ENCODE measurements at places on chromosomes 11 and 22.
A peak's percentile ranks its signal among the peaks of the same experiment; 100 is the strongest.

DNA sequence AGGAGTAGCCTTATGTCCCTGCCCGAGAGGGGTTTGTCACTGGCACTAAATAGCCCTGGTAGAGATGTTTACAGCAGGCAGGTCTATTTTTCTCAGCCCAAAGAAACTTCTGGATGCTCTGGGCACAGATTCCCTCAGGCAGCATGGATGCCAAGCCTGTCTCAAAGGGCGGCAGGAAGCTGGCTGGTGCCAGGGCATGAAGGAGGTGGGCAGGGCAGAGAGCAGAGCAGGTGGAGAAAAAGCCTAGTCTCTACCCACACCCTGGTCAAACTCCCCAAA is 4.1 kb upstream of the GAS2L1 start:
- no peak for DNase-seq

- no peak for DNase-seq
Observed at GRCh38 chr11:61403658-61404057, 11.3 kb downstream of the TMEM216 start.

DNA sequence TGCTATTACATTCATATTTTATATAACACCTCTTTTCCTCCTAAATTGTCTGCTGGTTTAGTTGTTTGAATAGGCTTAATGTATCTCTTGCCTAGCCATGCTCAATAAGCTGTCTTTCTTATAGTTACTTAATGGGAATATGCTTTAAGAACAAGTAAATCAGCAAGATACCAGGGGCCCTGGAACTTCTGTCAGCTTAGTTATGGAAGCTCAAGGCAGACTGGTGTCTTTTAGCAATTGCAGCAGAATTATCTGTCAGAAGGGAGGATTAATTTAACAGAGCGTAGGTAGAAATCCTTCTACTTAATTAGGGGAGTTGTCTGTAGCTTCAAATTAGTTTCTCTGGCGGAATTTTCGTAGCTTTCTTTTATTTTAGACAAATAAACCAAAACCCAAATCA is 94.9 kb downstream of the C11orf91 start:
- no peak for DNase-seq

- no peak for DNase-seq
Observed at GRCh38 chr22:39434721-39435120, 22.1 kb upstream of the MGAT3 start.

- DNase-seq = no peak
Observed at GRCh38 chr22:24550028-24550901, 4.7 kb downstream of the GUCD1 start.

GRCh38 chr22:48398181-48398905 is 1429.3 kb downstream of the BRD1 start:
- no peak for DNase-seq

GRCh38 chr11:69086152-69087132 is 37.7 kb downstream of the TPCN2 start:
- DNase-seq = no peak

GRCh38 chr11:119614222-119615002 is 114.6 kb downstream of the NECTIN1 start:
- no peak for DNase-seq

DNA sequence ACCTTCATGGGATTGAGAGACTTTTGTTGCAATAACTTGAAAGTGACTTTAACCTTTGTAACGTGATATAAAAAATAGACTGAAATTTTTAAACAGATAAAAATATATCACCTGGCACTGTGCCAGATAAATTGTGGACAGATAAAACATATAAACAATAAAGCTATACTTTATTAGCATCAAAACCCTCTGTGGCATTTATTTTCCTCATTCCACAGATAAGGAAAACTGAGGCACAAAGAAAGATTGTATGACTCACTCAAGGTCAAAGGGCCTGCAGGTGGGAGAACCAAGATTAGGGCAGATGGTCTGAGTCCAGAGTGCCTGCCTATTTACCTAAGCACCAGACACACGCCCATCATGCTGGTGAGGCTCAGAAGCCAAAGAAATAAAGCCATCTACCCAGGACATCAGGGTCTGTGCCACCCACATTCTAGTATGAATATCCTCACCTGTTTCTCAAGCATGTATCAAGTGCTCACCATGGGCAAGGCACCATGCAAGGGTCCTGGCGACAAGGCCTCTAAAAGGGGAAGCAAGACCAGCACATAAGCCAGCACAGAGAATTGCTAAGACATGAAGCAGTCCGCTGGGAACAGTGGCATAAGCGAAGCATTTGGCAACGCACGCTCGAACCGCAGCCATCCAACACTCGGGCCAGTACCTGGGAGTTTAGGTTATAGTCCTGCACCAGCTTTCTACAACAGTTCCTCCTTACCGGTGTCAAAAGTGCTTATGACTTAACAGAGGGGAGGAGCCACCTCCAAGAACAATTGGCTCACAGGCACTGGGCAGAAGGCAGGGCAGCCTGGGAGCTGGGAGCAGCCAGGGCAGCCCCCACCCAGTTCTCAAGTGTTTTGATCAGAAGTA is 17.6 kb downstream of the MYH9 start:
- DNase-seq = peak; percentile 63

DNA sequence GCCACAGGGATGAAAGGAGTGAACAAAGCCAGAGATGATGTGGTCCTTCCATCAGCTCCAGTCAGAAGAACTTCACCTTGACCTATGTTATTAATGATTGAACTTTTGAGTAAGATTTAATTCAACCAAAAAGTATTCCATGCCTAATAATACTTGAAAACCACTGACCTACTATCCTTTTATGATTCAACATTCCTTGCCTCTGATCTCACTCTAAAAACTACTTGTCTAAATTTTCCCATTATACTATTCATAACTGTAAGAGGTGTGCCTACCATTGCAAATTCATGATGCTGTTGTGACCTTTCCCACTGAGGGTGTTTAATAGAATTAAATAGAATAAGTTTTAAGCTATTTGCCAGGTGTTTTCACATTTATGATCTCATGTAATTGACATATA is 164.7 kb upstream of the GUCY1A2 start:
- no peak for DNase-seq

DNA sequence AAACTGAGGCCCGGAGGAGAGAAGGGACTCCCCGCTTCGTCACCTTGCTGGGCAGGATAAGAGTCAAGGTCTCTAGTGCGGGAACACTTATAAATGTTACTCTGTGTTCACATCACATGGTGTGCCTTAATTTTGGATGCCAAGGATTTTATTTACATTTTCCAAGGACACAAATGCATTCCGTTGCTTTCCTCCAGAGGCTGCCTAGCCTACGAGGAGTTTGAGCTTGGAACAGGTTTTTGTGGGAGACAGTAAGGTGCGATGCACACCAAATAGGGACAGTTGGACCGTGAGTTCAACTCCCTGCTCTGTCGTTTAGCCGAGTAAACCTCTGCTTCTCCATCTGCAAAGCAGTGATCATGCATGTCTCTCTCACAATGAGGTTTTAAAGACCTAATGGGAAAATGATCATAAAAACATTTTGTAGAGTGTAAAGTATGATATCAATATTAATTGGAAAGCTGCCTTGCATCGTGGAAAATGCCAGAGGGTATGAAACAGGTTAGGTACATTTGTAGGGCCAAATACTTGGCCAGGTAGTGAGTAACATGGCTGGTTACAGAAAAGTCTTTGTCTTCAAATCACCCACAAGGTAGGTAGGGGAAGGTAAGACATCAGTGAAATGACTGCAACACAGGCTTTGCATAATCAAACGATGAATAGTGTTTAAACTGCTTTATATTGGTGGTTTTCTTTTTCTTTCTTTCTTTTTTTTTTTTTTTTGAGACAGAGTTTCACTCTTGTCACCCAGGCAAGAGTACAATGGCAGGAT is 61.8 kb downstream of the ST3GAL4 start:
- no peak for DNase-seq

GRCh38 chr11:47434011-47434786 is 8.0 kb upstream of the PSMC3 start:
- DNase-seq = no peak

- peak; percentile 28 for DNase-seq
Observed at GRCh38 chr11:14422814-14423182, 63.8 kb upstream of the RRAS2 start.

DNA sequence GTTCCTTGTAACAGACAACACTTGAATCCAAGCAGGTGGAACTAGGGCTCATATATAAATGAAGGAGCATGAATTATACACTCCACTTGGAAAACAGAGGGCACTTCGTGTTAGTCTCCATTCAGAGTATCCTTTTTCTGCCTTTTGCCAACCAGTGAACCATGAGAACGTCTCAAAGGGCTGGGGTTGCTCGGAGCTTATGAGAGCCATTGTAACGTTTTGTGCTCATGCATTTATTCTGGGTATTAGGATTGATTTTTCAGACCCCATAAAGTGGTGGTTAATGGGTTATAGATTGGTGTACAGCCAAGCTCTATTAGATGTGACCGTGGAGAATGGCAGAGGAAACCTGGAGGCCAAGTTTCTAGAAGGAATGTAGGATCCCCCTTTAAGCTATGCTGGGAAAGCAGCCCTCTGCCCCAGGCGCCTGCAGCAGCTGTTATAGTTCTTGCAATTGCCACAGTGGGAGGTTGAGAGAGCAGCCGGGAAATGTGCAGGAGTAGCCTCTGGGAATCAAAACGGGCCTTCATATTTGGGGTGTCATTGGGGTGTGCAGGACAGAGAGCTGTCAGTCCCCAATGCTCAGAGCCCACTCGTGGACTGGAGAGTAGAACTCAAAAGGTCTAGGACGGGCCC is 54.6 kb upstream of the ASPHD2 start:
- DNase-seq = no peak

DNA sequence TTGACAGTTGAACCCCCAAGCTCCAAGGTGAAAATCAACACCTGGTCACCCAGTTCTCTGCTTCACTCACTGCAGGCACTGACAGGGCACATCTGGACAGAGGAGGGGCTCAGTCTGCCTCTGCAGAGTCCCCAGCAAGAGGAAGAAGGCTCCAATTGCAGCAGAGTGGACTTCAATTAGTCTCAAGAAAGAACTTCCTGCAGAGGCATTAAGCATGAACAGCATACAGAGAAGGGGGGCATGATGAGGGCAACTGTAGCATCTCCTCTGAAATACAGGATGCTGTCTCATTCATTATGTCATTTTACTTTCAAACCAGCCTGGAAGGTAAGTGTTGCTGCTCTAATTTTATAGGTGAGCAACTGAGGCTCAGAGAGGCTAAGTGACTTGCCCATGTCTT is 11.1 kb downstream of the GDPD5 start:
- DNase-seq = no peak

GRCh38 chr11:7613394-7613720 is 59.9 kb downstream of the CYB5R2 start:
- DNase-seq = no peak

DNA sequence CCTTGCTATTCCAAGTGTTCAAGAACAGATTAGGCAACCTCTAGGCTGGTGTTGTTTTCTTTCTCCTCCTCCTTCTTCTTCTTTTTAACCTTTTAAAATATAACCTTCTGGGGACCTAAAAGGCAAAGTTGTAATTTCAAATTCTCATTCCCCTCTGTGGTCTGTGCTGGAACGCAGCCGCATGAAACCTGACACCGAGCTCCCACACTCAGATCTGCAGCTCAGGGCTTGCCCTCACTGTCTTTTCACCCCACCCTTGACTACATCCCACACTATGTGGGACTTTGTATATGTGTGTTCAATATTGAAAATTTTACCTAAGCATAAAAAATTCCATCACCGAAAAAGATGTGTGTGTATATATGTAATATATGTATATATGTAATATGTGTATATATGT is 62.0 kb upstream of the ARHGAP42 start:
- no peak for DNase-seq

GRCh38 chr22:20175597-20175900 is 24.7 kb upstream of the CCDC188 start:
- no peak for DNase-seq

DNA sequence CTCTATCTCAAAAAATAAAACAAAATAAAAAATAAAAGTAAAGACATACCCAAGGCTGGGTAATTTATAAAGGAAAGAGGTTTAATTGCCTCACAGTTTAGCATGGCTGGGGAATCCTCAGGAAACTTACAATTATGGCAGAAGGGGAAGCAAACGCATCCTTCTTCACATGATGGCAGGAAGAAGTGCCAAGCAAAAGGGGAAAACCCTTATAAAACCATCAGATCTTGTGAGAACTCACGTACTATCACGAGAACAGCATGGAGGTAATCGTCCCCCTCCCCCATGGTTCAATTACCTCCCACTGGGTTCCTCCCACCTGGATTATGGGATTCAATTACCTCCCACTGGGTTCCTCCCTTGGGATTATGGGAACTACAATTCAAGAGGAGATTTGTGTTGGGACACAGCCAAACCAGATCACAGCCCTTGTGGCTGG is 8.3 kb upstream of the SSTR3 start:
- DNase-seq = no peak

DNA sequence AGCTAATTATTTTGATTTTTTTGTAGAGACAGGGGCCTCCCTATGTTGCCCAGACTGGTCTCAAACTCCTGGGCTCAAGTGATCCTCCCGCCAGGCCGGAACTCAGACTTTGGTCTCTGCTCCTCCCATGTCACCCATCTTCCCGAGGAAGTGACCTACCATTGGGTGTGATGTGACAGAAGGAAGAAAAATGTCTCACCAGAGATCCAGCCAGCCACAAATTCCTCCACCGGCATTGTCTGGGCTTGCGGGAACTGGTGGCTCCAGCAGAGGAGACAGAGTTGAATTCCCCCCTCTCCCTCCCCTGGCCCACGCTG is 772 bp downstream of the SLC25A45 start:
- no peak for DNase-seq

DNA sequence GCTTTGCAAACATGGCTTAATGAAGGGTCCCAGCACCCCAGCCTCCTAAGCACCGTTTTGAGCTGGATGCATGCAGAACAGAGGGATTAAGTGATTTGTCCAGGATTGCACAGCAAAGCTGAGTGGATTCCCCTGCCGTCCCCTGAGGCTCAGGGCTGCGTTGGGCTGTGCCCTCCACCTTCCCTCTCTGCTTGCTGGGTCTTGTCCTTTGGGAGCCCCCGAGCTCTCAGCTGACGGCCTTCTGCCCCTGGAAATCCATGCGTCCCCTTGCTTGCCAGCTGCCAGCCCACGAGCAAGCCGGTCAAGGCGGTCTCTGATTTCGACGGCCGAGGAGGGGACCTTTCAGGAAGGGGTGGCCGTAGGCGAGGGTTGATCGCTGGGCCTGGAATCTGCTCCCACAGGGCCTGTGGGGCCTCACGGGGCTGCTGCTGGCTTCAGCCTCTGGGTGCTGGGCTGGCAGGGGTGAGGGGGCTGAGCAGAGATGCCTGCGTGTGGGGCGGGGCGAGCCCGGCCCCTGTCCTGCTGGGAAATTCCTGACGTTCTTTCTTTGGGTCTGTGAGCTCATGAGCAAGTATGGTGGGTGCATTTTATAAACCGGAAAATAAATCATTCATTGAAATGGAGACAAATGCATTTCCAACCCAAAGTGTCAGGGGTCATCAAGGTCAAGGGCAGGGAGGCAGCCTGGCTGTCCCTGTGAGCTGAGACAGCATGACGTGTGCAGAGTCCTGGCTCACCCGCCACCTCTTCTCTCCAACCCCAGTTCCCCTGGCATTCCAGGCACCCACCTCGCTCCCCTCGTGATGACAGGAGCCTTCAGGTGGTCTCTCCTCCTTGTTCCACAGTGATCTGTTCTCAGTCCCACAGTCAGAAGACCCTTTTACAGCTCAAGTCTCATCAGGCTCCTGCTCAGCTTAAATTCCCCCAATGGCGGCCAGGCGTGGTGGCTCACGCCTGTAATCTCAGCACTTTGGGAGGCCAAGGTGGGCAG is 28.1 kb downstream of the FGF4 start:
- DNase-seq = no peak

GRCh38 chr11:70506986-70507385 is 108.7 kb downstream of the CTTN start:
- no peak for DNase-seq

- DNase-seq = no peak
Observed at GRCh38 chr11:116928102-116928777, 90.8 kb upstream of the APOA1 start.
